Tibial artery (tissue), 4 donors: ENCODE measurements at places on chromosomes 1 and 21.

- no peaks in the 10 kb centered on the region for H3K27me3 ChIP-seq
- H3K4me1 ChIP-seq = no peaks in the 10 kb centered on the region
- H3K4me3 ChIP-seq = no peak overlapping the region
Measured at GRCh38 chr1:221101807-221102605, 222.8 kb downstream of the HLX start.

DNA sequence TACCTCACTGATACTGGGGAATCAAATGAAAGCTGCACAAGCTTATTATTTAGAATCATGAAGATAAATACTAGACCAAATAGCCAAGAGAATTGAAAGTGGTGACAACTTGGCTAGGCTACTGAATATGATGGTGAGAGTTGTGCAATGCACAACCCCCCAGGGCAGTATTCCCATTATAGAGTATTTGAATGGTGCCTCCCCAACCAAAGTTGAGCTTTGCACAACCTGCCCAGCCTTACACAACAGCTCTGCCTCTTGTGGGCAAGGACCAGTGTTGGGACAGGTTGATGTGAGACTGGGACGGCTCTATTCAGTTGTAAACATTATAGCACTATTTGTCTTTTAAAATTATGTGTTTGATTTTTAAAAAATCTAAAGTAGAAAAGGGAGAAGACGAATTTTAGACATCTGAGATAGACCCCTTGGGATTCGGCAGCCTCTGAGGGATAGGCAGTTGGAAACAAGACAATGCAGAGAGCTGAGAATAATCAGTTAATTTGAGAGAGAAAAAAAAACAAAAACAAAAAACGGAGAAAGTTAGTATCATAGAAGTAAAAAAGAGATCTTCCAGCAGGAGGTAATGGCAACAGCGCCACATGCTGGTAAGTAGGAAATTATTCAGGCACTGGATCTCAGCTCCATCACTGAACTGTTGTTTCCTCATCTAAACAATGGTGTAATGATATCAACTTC lies 91.0 kb upstream of the KCNA3 start:
- H3K4me1 ChIP-seq = no peaks in the 10 kb centered on the region
- H3K27ac ChIP-seq = no peak overlapping the region
- H3K4me3 ChIP-seq = no peak overlapping the region
- no peak for DNase-seq
- no peaks in the 10 kb centered on the region for H3K36me3 ChIP-seq
- no peaks in the 10 kb centered on the region for H3K27me3 ChIP-seq

- H3K4me1 ChIP-seq = no peaks in the 10 kb centered on the region
- H3K27me3 ChIP-seq = no peaks in the 10 kb centered on the region
- no peak overlapping the region for H3K27ac ChIP-seq
Measured at GRCh38 chr1:109412551-109412950, 13.7 kb downstream of the PSMA5 start.

- H3K27me3 ChIP-seq = no peaks in the 10 kb centered on the region
- no peak for DNase-seq
- no peak overlapping the region for H3K4me3 ChIP-seq
- no peaks in the 10 kb centered on the region for H3K36me3 ChIP-seq
- no peaks in the 10 kb centered on the region for H3K4me1 ChIP-seq
- H3K27ac ChIP-seq = no peak overlapping the region
Measured at GRCh38 chr1:189706594-189706993, 771.1 kb downstream of the BRINP3 start.

DNA sequence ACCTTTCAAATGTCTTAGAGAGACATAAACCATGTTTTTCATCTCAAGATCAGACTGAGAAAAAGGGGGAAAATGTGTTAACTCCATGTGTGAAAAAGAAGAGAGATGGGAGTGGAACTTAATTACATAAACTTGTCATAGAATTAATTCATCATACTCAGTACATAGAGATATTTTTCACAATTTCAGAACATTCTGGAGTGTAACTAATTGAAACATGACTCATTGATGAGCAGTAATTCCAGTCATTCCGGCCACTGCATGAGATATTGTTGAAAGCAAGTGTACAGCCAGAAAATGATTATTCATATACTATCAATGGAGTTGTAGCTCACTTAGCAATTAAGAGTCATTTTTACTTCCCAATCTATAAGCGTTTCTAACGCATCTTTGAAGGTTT lies 739.3 kb downstream of the LTN1 start:
- H3K36me3 ChIP-seq = no peaks in the 10 kb centered on the region
- no peak overlapping the region for H3K4me3 ChIP-seq
- H3K27ac ChIP-seq = no peak overlapping the region
- H3K4me1 ChIP-seq = no peaks in the 10 kb centered on the region
- no peaks in the 10 kb centered on the region for H3K27me3 ChIP-seq
- DNase-seq = no peak

DNA sequence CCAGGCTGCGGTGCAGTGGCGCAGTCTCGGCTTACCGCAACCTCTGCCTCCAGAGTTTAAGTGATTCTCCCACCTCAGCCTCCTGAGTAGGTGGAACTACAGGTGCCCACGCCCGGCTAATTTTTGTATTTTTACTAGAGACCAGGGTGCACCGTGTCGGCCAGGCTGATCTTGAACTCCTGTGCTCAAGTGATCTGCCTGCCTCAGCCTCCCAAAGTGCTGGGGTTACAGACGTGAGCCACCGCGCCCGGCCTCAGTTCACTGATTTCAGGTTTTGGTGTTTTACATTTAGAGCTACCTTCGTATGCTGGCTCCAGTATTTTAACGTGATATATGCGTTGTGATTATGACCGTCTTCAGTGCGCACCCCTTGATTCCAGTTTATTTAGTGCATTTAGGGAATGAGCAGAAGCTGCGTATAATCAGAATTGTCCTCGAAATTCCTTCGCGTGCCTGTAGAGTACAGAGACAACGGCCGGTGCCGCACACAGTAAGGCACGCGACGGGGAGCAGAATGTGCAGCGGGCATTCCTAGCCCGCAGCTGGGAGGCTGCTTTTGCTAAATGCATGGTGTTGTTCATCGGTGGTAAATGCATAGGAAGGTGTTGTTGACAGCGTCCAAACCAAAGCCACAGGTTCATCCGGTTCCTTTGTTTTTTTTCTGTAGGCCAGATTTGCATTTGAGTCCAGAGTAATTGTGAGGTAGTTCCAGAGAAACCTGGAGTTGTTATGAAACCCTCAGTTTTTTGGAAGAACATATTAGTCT lies 48.9 kb upstream of the DIP2A start:
- no peak overlapping the region for H3K4me3 ChIP-seq
- no peaks in the 10 kb centered on the region for H3K4me1 ChIP-seq
- peaks cover 32% of the 10 kb centered on the region for H3K36me3 ChIP-seq
- no peaks in the 10 kb centered on the region for H3K27me3 ChIP-seq
- no peak for DNase-seq
